ENCODE measurements at places on chromosomes 5 and 9. TPM values are rescaled to one million over a fixed set of nuclear protein-coding genes. Genes with fewer than 3 reads are reported as not detected.

DNA sequence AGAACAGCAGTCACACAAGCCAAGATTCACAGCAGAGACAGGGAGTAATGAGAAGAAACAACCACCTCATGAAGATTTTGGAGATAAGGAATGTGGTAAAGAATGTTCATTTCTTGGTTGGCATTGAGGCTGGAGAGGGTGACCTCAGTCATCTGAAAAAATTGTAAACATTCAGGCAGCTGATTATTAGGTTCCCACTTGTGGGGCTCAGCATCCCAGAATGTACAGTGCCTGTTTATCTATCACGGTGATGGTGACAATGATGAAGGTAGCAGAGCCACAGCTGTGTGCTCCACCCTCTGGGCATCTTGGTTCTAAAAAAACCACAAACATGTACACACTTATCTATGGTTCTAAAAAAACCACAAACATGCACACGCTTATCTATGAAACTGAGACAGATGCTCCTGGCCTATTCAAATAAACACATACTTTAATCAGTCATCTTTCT is 143.9 kb upstream of the MOCS2 start:
- DNase-seq = peak; percentile 59
- peaks cover 50% of the 10 kb centered on the region for H3K4me1 ChIP-seq
- no peaks in the 10 kb centered on the region for H3K36me3 ChIP-seq

DNA sequence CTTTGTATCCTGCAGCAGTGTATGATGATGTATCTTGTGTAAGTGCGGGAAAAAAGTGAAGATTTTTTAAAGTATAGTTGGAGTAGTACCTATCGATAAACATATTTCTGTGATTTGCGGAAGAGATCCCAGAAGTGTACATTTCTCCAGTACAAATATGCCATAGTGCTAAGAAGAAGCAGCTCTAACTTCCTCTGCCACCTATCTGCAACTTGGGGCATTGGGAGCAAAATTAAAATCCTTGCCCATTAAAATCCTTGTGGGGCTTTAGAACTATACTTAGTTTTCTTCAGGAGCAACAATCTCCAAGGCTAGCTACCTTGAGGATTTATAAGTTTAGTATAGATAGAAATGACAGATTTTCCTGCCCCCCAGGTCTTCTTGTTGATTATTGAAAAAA is 123.7 kb downstream of the VCAN start:
- no peak overlapping the region for H3K27ac ChIP-seq
- peak; percentile 25 for DNase-seq
- H3K36me3 ChIP-seq = no peaks in the 10 kb centered on the region
- no peaks in the 10 kb centered on the region for H3K4me1 ChIP-seq

SOHLH1 gene
- not detected for total RNA-seq

F12 gene
- 36.8 TPM for total RNA-seq

DNA sequence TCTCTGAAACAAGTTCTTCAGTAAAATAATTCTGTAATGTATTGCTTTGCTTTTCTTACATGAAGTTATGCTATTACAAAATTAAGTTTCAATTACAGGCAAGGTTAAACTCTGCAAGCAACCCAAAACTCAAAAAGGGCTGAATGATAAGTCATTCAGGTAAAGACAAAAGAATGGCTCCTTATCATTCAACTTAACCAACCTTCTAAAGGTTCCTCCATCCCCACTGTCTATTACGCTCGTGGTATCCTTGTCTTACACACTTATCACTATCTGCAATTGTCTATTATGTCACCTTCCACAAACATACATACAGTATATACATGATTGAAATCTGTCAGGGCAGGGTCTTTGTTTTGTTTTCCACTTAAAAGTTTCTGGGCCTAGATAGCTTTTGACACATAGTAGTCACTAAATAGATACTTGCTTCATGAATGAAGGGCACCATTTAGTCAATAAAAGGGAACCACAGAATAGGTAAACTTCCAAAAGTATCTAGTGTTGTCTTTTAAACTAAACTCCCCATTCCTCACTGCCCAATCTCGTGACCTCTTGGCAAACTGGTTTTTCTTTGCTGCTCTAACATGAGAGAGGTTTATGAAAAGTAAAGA is 6.9 kb downstream of the RPL37 start:
- H3K27me3 ChIP-seq = no peaks in the 10 kb centered on the region
- H3K36me3 ChIP-seq = peaks cover 65% of the 10 kb centered on the region
- no peak overlapping the region for H3K4me3 ChIP-seq

Data from PC-3 (cell line).